Posterior vena cava (tissue), 2 donors: ENCODE measurements at places on chromosomes 1 and 21.

GRCh38 chr1:7331926-7332535, 439.1 kb upstream of the VAMP3 start:
- no peak for DNase-seq

- no peak for DNase-seq
These were observed 29.7 kb upstream of the LGALS8 start for GRCh38 chr1:236494082-236494481.

- no peak for DNase-seq
These were observed 33.1 kb downstream of the PRDM2 start for GRCh38 chr1:13732971-13733667.

DNA sequence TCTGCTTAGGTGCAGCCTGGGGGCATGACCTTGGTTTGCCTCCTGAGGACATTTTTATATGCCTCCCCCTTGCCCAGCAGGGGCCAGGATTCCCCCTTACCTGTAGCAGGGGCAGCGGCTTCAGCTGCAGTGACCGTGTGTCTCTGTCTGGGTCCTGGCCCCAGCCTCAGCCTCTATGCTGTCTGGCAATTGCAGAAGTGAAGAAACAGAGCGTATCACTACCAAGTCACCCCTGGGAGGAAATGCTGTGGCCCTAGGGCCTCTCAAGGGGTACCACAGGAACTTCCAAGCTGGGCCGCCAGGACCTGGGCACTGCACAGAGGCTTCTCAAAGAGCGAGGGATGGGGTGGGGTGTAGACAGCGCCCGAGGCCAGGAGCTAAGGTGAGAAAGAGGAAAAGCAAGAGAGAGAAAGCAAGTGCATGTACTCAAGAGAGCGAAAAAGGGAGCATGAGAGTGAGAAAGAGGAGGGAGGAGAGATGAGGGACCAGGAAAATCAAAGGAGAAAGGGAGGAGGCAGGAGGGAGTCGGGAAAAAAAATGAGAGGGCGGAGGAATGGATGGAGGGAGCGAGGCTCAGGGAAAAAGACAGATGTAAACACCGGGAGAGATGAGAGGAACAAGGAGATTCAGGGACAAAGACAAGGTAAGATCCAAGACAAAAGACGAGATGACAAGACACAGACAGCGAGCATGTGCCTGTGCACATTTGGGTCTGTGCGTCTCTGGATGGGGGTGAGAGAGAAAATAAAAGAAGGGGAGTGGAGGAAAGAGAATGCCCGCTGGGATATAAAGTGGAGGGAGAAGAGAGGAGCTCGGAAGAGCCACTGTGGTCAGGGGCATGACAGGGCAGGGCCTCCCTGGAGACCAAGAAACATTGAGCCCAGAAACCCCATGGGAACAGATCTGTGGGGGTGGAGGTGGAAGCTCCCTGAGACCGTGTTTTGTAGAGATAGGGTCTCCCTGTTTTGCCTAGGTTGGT, at the start of gene PTAFR:
Gene PTAFR (minus strand): TSS at position 199 of the 979 bp plus-strand sequence. CDS start 25,669 bp downstream, outside the sequence.
- peak; percentile 85 for DNase-seq

GRCh38 chr1:183590244-183591191, at the start of gene NCF2:
Gene NCF2 (minus strand): TSS chr1:183590459. CDS start chr1:183590329, 130 bp downstream.
- DNase-seq, result no peak

DNA sequence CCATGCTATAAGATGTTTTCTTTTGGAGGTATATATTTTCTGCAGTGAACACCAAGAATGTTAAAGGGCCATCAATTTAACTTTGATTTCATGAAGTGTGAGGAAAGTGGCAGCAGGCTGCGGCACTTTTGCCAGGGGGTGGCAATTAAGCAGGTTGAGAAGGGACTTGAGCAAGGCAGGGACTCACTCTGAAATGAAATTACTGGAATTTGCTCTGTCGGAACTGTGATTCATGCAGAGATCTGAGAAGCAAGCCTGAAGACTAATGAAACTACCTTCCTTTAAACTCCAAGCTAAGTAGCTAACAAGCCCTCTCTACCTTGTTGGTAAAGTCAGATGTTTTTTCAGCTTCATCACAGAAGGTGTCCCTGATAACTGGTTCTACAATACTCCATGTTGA, 441.6 kb downstream of the SIPA1L2 start:
- no peak for DNase-seq

GRCh38 chr1:236922190-236922589, 82.1 kb downstream of the MT1HL1 start:
- no peak for DNase-seq

DNA sequence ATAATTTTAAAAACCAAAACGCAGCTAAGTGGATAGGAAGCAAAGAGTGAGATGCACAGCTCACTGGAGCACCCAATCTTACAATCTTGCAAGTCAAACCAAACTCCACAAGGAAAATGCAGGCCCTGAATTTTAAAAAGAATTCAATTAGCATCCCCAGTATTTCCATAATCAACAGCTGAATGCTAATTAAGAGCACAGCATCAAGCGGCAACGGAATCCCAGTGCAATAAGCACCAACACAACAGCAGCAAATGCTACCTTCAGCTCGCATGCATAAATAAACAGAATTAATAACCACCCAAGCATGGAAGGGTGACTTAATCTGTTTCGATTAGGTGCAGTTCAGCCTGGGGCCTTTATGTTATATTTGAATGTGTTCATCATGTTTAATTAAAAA, 142.9 kb downstream of the SLC45A1 start:
- no peak for DNase-seq

DNA sequence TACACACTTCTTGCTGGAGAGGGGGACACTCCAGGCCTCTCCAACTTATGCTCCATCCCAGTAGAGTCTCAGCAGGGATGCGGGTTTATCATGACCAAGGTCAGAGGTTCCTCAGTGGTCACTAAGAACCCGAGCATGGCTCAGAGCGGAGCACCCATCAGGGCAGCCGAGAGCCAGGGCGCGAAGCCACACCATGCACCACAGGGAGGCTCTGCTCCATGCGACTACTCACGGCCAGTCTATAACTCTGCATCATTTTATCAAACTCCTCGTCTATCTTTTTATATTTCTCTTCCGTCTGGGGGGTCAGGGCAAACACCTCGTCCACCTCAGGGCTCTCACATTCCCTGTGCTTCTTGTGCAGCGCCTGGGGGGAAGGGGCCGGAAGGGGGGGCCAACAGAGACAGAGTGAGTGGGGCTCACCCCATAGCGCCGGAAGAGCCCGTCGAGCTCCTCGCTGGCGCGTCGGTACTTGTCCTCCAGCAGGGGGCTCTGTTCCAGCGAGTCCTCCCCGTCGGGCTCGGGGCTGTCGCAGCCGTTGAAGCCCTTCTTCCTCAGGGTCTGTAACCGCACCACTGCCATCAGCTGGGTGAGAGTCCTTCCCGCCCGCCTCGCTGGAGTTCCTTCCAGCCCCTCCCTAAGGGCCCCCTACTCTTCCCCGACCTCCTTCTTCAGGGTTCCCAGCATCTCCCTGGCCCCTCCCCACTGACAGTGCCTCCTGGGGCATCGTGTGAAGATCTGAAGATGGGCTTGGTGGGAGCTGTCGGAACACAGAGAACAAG, 20.0 kb downstream of the MEF2D start:
- peak; percentile 90 for DNase-seq

- no peak for DNase-seq
These were observed 790 bp upstream of the UTS2 start for GRCh38 chr1:7853684-7854026.

DNA sequence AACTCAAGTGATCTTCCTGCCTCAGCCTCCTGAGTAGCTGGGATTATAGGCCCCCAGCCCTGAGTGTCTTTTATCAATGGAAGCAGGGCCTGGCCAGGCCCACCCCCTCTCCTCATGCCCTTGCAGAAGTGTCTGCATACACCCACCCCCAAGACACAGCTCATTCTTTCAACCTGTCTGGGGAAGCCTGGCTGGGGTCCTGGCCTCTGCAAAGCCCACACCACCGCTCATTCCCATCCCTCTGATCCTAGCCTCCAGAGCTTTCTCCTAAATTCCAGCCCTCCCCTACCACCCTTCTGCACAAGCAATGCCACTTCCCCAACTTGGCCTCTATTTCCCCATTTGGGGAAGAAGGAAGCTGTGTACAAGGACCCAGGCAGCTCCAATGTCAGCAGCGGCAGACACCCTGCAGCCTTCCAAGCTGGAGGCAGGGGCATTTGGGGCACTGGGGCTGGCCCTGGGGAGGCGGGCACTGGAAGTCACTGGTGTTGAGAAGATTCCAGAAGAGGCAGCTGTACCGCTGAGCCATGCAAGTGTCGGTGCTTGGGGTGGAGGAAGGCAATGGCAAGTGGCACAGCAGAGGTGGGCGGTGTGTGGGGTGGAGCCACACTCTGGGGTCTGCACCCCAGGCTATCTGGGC, 33.7 kb upstream of the ARF1 start:
- DNase-seq, result peak; percentile 73

GRCh38 chr1:74180490-74180889, 17.5 kb downstream of the LRRIQ3 start:
- DNase-seq, result no peak

- no peak for DNase-seq
These were observed 13.5 kb upstream of the RCSD1 start for GRCh38 chr1:167616521-167616920.

DNA sequence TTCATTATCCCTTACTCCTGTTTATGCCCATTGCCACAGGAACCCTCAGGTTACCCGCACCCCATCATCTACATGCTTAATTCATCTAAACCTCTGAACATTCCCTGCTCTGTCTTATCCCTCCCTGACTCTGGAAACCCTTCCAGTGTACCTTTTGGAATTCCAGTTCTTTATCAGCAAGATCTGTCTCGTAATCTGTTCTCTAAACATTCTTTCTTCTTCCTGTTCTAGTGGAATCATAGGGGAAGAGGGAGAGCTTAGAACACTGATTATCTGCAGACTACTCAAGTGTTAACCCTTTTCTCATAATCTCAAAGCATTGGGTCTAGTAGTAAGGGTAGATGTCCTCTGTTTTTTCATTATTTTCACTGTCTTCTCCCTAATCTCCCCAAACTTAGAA, 159.8 kb downstream of the PIK3R3 start:
- no peak for DNase-seq

DNA sequence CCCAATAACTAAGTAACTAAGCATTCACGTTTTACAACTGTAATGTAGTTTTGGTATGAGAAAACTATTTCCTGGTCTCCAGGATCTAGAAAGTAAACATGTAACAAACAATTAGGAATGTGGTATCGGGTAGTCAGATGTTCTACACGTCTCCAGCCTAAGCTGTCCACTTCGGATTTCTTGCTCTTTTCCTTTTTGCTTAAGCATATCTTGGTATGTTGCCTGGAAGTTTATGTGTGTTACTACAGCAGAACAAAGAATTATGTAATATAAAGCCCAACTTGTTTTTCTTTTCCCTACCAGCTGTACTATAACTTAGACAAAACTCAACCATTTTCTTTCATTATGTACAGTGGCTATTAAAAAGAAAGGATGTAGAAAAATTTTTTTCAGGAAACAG, 20.4 kb upstream of the WARS2 start:
- DNase-seq, result no peak

DNA sequence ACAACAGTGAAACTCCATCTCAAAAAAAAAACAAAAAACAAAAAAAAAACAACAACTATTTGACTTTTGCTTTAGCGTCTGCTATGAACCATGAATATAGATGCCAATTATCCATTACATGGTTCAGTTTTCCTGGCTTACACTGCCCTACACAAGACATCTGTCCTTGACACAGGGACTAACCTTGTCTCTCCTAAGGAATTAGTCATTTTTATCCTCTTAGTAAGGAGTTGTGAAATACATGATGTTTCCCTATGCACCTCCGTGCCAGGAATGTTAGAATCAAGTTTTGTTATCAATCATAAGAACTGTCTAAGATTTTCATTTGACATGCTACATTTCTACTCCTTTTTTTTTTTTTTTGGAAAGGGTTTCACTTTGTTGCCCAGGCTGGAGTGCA, 241.8 kb downstream of the KIF26B start:
- DNase-seq, result no peak

- DNase-seq, result no peak
These were observed 189.6 kb upstream of the PTGFR start for GRCh38 chr1:78301141-78301540.

DNA sequence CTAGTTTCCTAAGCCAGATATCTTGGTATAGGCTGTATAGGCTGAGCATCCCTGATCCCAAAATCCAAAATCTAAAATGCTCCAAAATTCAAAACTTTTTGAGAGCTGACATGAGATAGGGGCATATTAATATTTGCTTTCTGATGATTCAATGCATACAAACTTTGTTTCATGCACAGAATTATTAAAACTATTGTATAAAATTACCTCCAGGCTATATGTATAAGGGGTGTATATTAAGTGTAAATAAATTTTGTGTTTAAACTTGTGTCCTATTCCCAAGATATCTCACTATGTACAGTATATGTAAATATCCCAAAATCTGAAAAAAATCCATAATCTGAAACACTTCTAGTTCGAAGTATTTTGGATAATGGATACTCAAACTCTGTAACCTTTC, 2.6 kb downstream of the WDR64 start:
- DNase-seq, result no peak

DNA sequence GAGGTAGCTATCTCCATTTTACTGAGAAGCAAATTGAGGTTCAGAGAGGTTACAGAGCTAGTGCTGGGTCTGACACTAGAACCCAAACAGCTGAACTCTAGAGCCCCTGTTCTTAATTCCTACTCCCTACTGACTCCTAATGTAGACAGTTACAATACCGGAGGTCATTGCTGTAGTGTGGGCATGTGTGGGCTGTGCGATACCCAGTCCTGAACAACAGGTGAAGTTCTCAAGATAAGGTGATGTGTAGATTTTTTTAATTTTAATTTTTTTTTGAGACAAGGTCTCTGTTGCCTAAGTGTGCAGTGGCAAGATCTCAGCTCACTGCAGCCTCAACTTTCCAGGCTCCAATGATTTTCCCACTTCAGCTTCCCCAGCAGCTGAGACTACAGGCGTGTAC, 1.6 kb upstream of the RHOC start:
- no peak for DNase-seq

DNA sequence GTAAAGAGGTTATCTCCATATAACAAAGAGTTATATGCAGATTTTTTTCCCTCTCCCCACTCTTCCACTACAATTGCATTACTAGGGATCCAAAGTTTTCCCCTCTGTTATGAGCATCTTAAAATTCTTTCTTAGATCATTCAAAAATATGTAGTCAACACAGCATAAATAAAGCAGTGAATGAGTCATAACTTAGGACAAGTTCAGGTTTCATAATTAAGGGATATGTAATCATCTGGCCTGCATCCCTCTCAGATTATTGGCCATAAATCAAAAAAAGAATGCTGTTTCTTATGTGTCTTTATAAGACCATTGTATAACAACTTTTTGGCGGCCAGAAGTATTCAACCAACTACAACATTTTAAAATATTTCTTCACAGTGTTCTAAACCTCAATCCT, 1526.1 kb downstream of the KCNT2 start:
- no peak for DNase-seq

DNA sequence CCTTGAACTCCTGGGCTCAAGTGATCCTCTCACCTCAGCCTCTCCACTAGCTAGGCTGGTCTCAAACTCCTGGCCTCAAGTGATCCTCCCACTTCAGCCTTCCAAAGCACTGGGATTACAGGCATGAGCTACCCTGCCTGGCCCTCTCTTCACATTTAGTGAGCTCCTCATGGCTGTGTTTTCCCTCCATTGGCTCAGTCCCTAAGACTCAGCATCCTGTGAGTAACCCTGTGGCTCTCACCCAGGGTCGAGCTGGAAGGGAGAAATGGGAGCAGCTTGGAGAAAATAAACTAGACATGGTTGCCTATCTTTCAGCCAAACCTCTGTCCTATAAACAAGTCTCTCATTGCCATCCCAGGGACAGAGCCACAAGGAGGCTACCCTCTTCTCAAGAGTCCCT, 17.5 kb downstream of the NCF2 start:
- no peak for DNase-seq

- DNase-seq, result no peak
These were observed 121.5 kb upstream of the SOD1 start for GRCh38 chr21:31537872-31538576.
